ENCODE measurements at places on chromosomes 7 and 10.
A peak's percentile ranks its signal among the peaks of the same experiment; 100 is the strongest.

DNA sequence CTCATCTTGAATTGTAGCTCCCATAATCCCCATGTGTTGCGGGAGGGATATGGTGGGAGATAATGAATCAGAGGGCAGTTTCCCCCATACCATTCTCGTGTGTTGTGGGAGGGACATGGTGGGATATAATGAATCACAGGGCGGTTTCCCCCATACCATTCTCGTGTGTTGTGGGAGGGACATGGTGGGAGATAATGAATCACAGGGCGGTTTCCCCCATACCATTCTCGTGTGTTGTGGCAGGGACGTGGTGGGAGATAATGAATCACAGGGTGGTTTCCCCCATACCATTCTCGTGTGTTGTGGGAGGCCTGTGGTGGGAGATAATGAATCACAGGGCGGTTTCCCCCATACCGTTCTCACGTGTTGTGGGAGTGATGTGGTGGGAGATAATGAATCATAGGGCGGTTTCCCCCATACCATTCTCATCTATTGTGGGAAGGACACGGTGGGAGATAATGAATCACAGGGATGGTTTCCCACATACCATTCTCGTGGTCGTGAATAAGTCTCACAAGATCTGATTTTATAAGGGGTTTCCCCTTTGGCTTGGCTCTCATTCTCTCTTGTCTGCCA is 271.0 kb downstream of the MAD1L1 start:
- DNase-seq, result peak; percentile 67

GRCh38 chr7:25642849-25643248 is 414.6 kb upstream of the NPVF start:
- no peak for DNase-seq

DNA sequence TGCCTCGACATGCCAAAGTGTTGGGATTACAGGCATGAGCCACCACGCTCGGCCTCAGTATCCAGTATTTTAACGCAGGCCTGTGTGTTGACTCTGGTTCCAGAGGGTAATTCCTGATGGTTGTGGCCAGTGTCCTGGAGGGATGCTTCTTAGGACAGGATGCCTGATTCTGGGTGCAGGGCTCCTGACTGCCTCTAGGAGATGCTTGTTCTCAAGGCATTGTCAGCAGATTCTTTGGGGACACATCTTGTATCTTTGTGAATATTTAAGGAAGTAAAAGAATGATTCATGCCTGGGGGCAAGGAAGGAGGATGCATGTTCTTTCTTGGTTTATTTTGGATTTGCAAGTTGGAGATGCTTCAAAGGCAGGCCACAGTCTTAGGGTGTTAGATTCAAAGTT is 2.2 kb downstream of the ZDHHC4 start:
- no peak for DNase-seq

- DNase-seq, result no peak
These were observed 891.5 kb upstream of the CELF2 start for GRCh38 chr10:10126218-10126617.

DNA sequence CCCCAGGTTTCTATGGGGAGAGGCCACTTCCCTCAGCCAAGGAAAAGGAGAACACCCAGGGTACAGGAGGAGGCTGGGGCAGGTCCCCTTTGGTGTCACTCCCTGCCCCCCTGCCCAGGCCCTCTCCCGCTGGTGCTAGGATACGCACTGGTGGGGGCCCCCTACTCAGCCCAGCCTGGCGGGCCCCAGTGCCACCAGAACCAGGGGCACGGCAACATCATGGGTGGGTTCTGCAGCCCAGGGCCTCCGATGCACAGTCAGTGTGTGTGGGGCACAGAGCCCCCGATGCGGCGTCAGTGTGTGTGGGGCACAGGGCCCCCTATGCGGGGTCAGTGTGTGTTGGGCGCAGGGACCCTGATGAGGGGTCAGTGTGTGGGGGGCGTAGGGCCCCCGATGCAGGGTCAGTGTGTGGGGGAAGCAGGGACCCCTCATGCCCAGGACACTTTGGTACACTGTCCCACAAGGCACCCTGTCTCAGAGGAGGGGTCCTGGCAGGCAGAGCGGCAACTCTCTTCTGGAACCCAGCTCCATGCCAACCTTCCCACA is 23.1 kb upstream of the ZNF735 start:
- no peak for DNase-seq

DNA sequence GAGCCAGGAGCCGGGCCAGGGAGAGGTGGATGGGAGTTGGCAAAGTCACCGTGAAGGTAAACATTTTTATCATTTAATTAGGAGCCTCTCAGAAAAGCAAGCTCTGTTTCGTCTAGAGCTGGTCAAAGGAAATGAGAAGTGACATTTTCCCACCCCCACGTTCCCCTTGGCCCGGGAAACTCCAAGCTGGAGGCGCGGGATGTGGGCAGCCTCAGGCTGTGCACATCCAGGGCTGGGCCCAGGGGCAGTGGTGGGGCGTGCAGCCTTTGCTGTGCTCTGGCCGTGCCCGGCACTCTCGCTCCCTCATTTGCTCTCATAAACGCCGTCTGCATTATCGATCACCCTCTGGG is 135.6 kb upstream of the RET start:
- DNase-seq, result no peak

DNA sequence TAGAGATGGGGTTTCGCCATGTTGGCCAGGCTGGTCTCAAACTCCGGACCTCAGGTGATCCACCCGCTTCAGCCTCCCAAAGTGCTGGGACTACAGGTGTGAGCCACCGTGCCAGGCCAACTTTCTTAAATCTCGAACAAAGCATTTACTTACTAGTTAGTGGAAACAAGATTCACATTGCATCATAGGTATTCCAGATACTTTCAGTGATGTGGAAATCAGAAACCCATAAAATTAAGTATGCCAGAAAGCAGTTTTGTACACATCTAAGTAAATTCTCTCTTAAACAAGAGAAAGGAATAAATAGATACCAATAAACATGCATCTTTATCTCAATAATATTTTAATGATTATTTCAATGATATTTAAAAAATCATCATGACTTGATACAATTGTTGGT is 75.5 kb downstream of the DGKI start:
- DNase-seq, result no peak

- DNase-seq, result no peak
These were observed 42.9 kb downstream of the PAX2 start for GRCh38 chr10:100788002-100788903.

DNA sequence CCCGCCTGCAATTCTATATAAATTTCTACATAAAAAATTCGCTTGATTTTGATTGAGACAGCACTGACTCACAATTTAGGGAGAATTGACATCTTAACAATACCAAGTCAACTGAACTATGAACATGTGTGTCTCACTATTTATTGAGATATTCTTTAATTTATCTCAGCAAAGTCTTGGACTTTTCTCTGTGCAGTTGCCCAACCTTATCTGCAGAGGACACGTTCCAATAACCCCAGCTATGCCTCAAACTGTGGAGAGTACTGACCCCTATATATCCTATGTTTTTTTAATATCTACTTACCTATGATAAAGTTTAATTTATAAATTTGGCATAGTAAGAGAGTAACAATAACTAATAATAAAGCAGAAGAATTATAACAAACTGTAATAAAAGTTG is 69.4 kb upstream of the PIP4K2A start:
- DNase-seq, result no peak

- DNase-seq, result no peak
These were observed 37.2 kb downstream of the FAM13C start for GRCh38 chr10:59325116-59325515.

DNA sequence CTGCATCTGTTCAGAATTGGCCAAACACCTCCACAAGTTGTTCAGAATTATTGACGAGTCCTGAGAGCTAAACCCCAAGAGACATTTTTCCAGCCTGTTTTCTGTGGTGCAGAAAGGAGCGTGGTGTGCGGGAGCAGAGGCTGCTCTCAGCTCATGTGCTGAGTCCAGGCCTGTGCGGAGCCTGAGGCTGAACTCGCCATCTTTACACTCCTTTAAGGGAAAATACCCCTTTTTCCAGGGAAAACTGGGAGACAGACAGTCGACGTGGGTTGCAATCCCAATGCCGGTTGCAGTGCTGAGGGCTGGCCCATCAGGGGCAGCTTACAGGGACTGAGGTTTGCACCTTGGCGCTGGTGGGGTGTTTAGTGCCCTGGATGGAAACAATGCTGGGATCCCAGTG is 112.2 kb downstream of the ADARB2 start:
- no peak for DNase-seq

DNA sequence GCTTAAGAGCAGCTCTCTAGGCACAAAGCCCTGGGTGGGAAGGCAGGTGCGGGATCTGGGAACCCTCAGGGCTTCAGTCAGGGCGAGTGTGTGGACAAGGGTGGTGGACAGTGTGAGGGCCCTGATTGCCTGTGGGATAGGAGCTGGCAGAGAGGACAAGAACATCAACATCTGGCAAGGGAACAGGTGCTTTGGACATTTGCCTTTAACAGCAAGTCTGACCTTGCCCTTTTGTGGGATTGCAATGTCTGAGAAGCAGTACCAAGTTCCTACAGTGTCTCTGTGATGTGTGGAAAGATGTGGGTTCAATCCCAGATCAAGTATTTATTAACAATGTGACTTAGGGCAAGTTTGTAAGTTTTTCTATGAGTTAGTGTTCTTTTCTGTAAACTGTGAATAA is 46.7 kb downstream of the TFAM start:
- no peak for DNase-seq

- DNase-seq, result no peak
These were observed 252.2 kb upstream of the HABP2 start for GRCh38 chr10:113300617-113301016.

DNA sequence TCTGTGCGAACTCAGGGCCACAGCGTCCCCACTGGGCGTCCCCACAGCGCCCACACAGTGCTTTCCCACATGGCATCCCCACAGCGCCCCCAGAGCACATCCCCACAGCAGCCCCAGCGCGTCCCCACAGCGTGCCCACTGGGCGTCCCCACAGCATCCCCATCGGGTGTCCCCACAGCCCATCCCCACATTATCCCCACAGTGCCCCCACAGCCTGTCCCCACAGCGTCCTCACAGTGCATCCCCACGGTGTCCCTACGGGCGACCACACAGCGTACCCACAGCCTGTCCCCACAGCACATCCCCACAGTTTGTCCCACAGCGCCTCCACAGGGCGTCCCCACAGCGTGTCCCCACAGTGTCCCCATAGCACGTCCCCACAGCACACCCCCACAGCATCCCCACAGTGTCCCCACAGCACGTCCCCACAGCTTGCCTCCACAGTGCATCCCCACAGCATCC is 131.6 kb downstream of the ACTR3B start:
- no peak for DNase-seq

- no peak for DNase-seq
These were observed 758 bp downstream of the TMEM168 start for GRCh38 chr7:112789453-112789816.

- peak; percentile 44 for DNase-seq
These were observed 46.3 kb upstream of the RNF216 start for GRCh38 chr7:5827755-5828154.

GRCh38 chr7:47597379-47597778 is 15.5 kb upstream of the TNS3 start:
- no peak for DNase-seq

DNA sequence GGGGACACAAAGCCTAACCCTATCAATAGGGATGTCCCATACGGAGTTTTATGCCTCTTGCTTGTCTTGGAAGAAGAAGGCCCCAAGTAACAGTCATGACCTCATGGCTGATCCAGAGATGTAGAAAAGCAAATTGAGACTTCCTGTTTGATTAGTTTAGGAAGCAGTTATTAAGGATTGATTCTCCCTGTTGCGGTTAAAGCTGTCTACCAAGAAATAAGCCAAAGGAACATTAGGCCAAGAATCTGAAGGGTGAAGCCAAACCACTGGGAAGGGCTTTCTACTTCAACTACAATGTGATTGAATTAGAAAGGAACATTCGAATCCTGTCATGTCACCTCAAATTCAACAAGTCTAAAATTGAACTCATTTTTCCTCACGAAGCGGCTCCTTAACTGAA is 60.5 kb upstream of the AGBL3 start:
- DNase-seq, result no peak

GRCh38 chr10:131816157-131816775 is 84.5 kb upstream of the PPP2R2D start:
- DNase-seq, result no peak

DNA sequence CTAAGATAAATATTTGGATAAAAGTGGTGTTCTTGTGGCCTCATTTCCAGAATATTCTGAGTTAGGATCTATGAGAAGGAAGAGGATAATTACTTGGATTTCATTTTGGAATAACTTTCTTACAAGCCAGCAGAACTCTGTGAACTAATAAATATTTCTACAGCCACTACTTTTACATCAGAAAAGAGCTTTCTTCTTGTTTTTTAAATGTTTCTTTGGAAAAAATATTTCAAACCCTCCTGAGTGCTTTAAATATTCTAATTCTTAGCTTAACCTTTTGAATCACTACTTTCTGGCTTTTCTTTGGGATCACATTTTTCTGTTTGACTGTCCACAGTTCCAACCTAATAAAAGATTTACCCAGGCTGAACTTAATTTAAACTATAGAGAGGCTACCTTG is 279.2 kb upstream of the PHYHIPL start:
- DNase-seq, result no peak

GRCh38 chr7:1486571-1486970 is 17.6 kb downstream of the INTS1 start:
- DNase-seq, result no peak
